ENCODE measurements at places on chromosomes 5 and 9.
A peak's percentile ranks its signal among the peaks of the same experiment; 100 is the strongest.

- no peak for DNase-seq
These were observed 85.1 kb upstream of the RAPGEF1 start for GRCh38 chr9:131824953-131825495.

- DNase-seq: no peak
These were observed 33.6 kb upstream of the SHC3 start for GRCh38 chr9:89212171-89212570.

DNA sequence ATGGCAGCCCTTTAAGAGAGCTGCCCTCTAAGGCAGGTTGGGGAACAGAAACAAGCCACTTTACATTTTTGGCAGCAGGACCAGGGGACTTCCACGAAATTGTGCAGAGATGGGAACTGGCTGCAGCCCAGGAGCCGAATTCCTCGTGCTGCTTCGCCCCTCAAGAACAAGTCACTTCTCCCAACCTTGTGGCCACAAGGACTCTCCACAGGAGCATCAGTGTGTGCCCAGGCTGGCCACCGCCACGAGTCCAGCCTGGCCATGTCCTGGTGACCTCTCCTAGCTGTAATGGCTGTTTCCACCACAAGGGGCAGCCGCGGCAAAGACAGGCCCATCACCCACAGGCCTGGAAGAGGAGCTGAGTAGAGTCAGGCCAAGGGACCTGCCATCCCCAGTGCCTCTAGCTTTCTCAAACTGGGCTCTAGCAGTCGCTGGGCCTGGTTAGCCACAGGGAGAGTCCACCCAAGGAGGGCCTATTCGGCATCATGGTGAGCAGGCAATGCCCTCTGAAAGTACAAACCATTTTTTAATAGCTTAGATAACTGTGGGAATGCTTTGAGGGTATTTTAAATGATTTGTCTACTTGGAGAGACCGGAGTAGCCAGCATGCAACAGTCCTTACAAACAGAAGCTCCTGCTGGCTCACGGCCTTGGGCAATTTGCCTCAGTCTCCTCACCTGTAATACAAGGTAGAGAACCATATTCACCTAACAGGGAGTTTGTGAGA is 129.0 kb downstream of the COL23A1 start:
- peak; percentile 15 for DNase-seq

DNA sequence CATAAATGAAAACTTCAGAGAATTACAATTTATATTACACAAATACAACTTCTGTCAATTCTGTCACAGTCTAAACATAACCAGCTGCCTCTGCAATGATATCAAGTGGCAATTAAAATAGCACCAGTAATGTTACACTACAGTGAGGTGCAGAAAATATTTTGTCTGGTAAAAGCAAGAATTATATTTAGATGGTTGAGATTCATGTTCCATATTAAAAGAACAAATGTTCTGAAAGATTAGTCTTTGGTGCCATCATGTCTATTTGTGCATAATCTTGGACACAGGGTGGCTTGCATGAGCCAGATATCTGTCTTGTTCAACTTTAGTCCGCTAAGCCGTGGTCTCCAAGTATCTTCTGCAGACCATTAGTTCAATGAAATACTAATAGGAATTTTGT is 29.0 kb upstream of the PRR16 start:
- no peak for DNase-seq

GRCh38 chr9:132645711-132646110 is 24.1 kb downstream of the DDX31 start:
- no peak for DNase-seq

DNA sequence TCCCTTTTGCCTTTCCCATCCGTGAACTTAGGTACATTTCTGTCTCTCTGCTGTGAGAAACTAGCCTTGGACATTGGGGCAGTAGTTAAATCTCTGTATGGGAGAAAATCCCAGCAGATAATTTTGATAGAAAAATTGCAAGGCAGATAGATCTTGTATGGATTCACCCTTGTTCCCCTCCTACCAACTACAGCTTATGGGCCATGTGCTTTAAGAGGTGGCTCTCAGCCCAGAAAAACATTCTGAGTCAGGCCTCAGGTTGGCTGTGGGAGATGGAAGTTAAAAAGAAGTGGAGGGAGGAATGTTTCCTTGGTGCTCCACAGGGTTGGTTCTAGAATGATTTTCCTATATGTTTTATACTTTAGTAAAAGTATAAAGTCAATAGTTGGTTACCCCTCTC is 1.4 kb upstream of the KDM3B start:
- DNase-seq: no peak

GRCh38 chr5:169149317-169149716 is 151.6 kb downstream of the SLIT3 start:
- DNase-seq: no peak

- DNase-seq: no peak
These were observed 168.1 kb downstream of the SEMA6A start for GRCh38 chr5:116406306-116407041.

GRCh38 chr5:96200641-96201040 is 232.4 kb downstream of the PCSK1 start:
- DNase-seq: no peak
